NCI-H1417 (cell line): ENCODE measurements at places on chromosomes 12 and 14.
A peak's percentile ranks its signal among the peaks of the same experiment; 100 is the strongest.

DNA sequence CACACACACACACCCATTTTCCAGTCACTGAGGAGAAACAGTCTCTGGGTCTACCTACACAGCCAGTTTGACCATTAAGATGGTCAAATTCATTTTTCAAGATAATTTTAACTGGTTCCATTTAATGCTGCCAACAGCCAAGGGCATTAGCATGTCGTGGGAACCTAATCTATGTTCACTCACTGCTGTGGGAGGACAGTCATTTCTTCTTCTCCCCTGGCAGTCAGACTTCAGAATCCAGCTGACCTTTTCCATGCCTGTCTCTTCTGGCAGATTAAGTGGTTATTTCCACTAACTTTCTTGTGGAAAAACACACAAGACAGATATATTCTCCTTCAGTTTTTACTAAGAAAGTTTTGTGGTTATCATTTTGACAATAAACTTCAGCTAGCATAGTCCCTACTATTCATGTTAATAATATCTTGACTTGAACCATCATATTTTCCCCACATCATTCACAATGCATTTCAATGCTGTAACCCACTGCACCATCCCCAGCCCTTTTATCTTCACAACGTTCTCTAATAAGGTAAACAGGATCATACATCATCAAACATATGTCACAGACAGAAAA lies 82.2 kb downstream of the DAD1 start:
- no peak for DNase-seq

DNA sequence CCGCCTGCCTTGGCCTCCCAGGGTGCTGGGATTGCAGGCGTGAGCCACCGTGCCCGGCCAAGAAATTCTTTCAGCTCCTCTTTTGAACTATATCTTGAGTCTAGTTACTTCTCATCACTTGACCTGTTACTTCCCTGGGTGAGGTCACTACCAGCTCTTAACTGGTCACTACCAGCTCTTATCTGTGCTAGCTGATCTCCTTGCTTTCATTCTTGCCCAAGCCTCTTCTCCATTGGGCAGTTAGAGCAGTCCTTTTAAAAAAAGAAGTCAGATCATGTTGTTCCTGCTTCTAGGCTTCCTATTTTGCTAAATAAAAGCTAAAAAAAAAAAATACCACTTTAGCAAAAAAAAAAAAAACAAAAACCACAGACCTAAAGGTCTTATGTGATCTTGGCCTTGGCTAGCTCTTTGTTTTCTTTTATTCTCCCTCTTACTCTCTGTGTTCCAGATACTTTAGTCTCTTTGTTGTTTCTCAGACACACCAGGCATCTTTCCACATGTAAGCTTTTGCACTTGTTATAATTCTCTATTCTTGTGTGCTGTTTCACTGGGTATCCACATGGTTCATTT lies 63.5 kb downstream of the RAD51B start:
- DNase-seq = no peak

GRCh38 chr12:39239490-39240486 lies 203.1 kb downstream of the KIF21A start:
- DNase-seq = no peak

GRCh38 chr12:116280595-116281290 lies 3.2 kb upstream of the MED13L start:
- DNase-seq = no peak

- DNase-seq = no peak
Measured at GRCh38 chr14:99715266-99716000, 31.3 kb downstream of the CYP46A1 start.

DNA sequence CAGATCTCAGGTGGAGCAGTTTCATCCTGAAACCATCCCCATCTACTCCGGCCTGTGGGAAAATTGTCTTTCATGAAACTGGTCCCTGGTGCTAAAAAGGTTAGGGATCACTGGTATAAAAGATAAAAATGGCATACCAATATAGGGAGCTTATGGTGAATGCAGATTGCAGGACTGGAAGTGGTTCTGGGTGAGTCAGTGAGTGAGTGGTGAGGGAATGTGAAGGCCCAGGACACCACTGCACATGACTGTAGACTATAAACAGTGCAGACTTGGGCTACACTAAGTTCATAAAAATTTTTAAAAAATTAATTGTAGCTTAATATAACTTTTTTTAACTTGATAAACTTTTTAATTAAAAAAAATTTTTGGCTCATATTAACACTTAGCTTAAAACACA lies 67.0 kb upstream of the RD3L start:
- no peak for DNase-seq

DNA sequence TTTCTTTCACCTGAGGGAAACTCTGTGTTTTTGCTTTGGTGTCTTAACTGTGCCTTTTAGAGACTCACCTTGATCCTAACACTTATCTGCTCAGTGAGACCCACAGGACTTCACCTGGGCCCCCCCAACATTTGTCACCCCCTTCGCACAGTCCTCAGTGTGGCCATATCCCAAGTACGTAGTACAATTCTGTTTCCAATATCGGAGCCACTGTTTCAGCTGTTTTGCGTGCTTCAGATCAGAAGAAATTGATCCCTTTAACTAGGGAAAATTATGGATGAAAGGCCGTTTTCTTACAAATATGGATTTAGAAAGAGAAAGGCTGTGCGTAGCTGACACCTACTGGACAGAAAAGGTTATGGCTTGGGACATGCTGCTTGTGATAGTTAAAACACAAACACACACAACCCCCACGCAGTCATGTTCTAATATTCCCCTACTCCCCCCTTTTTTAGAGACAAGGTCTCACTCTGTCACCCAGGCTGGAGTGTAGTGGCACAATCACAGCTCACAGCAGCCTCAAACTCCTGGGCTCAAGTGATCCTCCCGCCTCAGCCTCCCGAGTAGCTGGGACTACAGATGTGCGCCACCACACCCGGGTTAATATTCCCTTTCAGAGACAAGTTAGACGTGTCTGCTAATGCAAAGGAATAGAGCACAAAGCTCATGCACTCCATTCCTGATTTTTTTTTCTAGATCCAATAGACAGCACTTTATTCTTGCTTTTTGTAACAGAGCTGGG lies 3.6 kb upstream of the SLC7A8 start:
- DNase-seq = peak; percentile 76

- peak; percentile 60 for DNase-seq
Measured at GRCh38 chr14:52473557-52473956, 78.7 kb downstream of the TXNDC16 start.

GRCh38 chr14:89973234-89973823 lies 17.6 kb downstream of the TDP1 start:
- DNase-seq = peak; percentile 35

DNA sequence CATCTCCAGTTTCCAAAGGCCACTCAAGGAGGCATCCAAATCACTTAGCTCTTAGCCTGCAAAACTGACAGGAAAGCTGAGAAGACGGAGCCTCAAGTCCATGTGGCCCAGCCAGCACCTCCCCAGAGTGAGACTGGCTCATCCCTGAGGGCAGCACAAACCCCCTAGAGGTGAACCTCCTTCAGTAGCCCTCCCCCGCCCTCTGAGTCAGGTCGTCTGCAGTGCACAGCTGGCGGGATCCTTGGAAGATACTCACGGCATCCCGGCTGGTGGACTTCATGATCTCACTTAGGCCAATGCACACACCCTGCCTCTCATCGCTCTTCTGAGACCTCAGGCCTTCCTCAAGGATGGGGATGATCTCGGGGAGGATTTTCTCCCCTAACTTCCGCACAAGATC lies 24.1 kb upstream of the RAB35 start:
- DNase-seq = no peak

- no peak for DNase-seq
Measured at GRCh38 chr12:54042970-54043853, 10.4 kb downstream of the HOXC5 start.

DNA sequence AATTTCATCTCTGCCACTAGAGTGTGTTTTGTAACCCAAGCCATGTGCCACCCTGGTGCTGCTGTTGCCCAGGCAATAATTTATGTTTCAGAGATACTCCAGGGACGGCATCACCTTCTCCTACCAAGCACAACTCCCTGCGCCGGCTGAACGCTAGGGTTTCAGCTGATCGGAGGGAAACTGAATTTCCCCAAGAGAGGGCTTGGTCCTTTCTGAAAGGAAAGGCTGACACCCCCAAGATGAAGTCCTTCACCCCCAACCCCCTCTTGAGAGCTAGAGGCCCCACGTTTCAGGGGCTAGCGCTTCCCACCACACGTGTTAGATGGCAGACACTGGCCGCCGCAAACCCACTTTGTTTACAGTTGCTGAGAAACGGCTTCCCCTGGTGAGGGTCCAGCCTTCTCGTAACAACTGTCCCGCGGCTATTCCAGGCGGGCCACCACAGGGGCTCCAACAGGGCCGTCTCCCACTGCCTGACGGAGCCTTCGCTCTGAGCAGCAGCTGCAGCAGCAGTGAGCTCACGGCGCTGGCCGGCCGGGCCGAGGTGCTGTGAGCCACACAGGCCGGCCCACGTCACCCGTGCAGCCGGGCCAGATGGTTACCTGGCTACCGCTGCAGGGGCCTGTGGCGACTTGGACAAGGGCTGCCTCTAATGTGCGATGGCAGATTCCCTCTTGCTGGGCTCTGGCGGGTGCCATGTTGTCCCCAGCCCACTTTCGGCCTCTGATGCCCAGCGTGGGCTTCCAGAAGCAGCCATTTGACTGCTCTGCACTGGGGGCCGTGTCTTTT lies 66.4 kb downstream of the TESC start:
- peak; percentile 92 for DNase-seq

GRCh38 chr14:77598366-77599070 lies 17.9 kb downstream of the SPTLC2 start:
- DNase-seq = no peak

GRCh38 chr12:122946690-122947341 lies 19.4 kb downstream of the ABCB9 start:
- no peak for DNase-seq

GRCh38 chr12:102527171-102527720 lies 46.9 kb upstream of the IGF1 start:
- DNase-seq = no peak

- peak; percentile 48 for DNase-seq
Measured at GRCh38 chr14:71720978-71721624, 211.1 kb upstream of the RGS6 start.

DNA sequence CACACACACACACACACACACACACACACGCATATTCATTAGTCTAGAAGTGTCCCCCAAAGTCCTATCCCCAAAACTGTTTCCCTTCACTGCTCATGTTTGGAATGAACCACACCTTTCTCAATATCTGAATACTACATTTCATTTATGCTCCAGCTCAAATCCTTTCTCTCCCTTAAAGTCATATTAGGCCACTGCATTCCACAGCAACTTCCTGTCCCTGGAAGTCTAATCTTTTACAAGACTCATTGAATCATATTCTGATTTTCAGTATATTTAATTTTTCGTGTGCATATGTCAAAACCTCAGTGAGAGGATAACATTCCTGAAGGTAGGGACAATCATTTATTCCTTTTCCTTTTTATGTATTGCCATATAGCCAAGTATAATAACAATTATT lies 155.6 kb upstream of the LMNTD1 start:
- DNase-seq = no peak

GRCh38 chr12:108106599-108106998 lies 22.5 kb upstream of the WSCD2 start:
- DNase-seq = no peak

- DNase-seq = no peak
Measured at GRCh38 chr12:104177663-104178501, 37.7 kb upstream of the TXNRD1 start.

DNA sequence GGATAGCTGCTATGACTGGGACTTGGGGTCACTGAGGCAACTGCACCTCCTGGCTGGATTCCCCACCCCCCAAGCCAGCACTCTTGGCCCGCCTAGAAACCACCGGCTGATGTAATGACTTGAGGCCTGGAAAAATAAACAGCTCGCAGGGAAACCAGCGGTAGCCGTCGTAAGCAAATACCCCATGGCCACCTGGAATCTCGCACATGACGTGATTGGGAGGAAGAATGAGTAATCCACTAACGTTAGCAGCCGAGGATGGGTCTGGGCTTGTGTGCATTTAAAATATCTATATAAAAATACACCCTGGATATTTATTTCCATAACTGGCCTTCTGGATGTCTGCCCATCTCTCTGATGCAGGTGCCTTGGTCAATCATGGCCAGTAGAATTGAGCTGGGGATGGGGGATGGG lies 120.1 kb downstream of the SMOC1 start:
- DNase-seq = peak; percentile 83

DNA sequence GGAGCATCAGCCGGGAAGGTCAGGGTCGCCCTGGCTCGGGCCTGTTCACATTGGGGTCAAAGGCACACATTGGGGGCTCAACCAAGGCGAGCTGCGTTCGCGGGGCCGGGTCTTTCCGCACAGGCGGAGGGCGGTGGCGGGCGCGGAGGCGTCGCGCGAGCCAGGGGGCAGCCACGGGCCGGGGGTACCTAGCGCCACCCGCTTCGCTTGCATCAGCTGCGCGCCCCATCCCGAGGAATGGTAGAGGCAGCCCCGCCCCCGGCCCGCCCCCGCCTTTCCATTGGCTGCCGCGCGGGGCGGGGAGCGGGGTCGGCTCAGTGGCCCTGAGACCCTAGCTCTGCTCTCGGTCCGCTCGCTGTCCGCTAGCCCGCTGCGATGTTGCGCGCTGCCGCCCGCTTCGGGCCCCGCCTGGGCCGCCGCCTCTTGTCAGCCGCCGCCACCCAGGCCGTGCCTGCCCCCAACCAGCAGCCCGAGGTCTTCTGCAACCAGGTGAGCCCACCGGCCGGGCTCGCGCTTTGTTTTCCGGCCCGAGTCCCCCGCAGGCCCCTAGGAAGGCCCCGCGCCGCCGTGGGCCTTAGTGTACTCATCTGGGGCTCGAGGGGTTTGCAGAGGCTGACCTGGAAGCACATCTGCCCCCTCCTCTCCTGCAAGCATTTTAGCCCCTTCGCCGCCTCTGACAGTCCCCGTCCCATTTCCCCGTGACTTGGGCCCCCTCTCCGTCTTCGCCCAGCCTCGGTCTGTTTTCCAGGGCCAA lies at the start of gene ALDH2:
Gene ALDH2, plus strand, starts transcription at position 326 of the 754 bp plus-strand sequence. Its CDS starts 50 bp downstream, at position 376.
- no peak for DNase-seq

GRCh38 chr14:34792598-34792997 lies 78.2 kb upstream of the CFL2 start:
- no peak for DNase-seq

DNA sequence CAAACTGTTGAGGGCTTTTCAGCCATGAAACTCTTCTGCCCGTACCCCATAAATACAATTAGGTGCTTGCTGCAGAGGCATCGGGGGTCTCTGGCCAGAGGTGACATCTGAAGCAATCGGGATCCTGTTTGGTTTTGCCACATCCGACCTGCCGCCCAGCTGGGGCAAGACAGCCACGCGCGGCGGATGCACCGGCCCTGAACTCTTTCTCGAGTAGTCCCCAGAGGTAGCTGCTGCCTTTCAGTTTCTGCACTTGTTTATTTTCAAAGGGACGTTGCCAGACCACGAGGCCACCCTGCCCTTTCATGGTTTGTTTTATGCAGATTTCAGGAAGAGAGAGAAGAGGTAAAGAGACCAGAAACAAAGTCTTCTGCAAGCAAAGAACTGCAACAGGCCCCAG lies 10.6 kb upstream of the MLXIP start:
- DNase-seq = no peak

GRCh38 chr14:34826661-34827060 lies 48.5 kb downstream of the BAZ1A start:
- DNase-seq = no peak
